CD4-positive, alpha-beta memory T cell (primary cell): ENCODE measurements at places on chromosomes 16 and 17.

GRCh38 chr16:1916640-1916990 is 1.6 kb downstream of the HS3ST6 start:
- no peak for DNase-seq
- no peaks in the 10 kb centered on the region for H3K4me1 ChIP-seq
- H3K36me3 ChIP-seq: no peaks in the 10 kb centered on the region
- peaks cover 10% of the 10 kb centered on the region for H3K27me3 ChIP-seq
- no peak overlapping the region for H3K4me3 ChIP-seq

- H3K4me1 ChIP-seq: peaks cover 2% of the 10 kb centered on the region
- no peaks in the 10 kb centered on the region for H3K36me3 ChIP-seq
- no peak for DNase-seq
- H3K27me3 ChIP-seq: no peaks in the 10 kb centered on the region
- no peak overlapping the region for H3K4me3 ChIP-seq
Observed at GRCh38 chr16:49457196-49457595, 83.6 kb downstream of the C16orf78 start.

DNA sequence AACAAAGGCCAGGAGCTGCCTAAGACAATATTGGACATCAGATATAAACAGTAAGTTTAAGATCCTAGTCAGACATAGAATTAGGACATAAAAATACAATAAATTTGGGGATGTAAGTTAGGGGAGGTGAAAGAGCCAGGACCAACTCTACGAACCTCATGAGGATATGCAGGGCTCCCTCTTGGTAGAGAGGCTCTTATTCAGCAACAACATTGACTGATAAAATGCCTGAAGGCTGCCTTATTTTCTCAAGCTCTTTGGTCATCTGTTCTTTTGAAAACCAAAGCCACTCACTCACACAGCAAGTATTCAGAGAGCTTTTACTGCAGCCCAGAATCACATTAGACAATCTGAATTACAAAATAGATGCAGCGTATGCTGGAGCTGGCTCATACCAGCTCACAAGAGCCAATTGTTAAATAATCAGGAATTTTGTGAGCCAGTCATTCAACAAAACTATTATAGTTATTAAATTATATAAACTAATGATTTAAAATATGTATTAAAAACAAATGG is 108.6 kb upstream of the CLEC3A start:
- no peaks in the 10 kb centered on the region for H3K27me3 ChIP-seq
- H3K4me3 ChIP-seq: no peak overlapping the region
- no peak overlapping the region for H3K27ac ChIP-seq
- H3K36me3 ChIP-seq: no peaks in the 10 kb centered on the region
- H3K4me1 ChIP-seq: no peaks in the 10 kb centered on the region

DNA sequence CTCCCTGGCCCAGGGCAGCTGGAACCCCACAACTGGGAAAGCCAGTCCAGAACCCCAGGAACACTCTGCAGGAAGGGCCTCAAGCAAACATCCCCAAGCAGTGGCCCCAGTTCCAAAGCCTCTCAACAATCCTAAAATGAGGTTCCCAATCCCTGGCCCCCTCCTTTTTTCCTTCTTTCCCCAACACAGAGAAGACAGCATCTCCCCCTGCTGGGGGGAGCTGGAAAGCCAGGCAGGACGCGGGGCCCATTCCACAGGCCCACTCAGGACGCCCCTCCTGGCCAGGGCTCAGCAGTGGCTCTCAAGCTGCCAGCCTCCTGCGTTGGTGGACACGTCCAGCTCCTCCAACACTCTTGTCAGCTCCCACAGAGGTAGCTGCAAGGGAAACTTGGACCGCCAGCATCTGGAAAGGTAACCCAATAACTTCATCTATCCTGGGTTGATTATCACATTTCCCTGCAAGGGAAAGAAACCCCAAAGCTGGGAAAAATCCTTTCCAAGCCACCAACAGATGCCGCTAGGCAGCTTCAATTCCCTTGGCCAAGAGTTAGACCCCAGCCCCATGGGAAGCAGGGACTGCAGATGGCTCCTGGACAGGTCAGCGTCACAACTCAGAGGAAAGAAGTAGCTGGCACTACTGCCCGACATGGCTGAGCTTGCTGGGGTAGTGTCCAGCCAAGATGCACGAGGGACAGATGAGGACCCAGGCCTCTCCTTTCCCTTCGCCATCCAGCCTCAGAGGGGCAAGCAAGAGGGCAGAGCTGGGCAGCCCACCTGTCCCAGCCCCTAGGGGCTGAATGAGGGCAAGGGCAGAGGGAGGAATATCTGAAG is 7.6 kb downstream of the HDAC5 start:
- no peaks in the 10 kb centered on the region for H3K27me3 ChIP-seq
- DNase-seq: no peak
- H3K4me3 ChIP-seq: no peak overlapping the region
- no peak overlapping the region for H3K27ac ChIP-seq
- peaks cover 33% of the 10 kb centered on the region for H3K4me1 ChIP-seq
- peaks cover 15% of the 10 kb centered on the region for H3K36me3 ChIP-seq

DNA sequence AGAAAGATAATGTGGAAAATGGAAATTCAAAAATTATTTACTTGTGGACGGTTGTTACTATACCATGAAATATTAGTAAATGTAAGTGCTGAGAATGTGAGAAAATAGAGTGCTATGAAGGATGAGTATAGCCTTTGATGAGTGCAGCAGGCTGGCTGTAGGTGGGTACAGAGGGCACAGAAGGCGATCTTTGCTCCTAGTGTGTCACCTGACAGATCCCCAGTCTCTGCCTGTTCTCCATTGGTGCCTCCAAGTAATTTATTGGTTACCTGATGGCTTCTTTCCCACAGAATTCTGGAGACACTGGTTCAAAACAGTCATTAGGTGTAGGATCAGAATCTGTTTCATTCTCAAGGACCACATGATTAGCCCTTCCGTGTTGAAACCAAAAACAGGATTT is 28.9 kb downstream of the ABCA9 start:
- no peak for DNase-seq
- H3K27me3 ChIP-seq: no peaks in the 10 kb centered on the region
- H3K36me3 ChIP-seq: no peaks in the 10 kb centered on the region
- no peak overlapping the region for H3K27ac ChIP-seq

DNA sequence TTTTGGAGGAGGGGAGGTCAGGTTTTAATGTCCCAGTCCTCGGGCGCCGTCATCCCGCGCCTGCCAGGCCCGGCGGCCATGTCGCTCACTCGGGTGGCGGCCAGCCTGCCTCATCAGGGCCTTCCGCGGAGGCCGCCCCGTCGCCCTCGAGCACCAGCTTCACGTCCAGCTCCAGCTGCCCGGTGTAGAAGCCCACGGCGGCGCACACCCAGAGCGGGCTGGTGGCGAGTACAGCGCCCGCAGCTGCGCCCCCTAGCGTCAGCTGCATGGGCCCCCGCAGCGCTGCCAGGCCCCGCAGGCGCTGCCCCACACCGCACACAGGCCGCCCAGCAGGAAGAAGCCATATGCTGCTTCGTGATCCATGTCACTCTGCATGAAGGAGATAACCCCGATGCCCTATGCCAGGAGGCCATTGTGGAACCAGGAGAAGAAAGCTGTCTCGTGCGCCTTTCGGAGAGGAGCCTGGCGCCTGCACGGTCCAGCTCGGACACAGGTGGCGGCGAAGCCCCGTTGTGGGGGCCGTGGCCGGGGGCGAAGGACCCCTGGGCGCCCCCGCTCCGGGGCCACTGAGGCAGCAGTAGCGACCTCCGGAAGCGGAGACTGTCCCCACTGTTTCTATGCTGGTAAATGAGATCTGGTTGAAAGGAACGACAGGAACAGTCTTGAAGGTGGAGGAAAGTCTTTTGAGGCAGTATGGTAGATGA is 9.6 kb downstream of the AP2B1 start:
- H3K27ac ChIP-seq: no peak overlapping the region
- no peak overlapping the region for H3K4me3 ChIP-seq
- no peak for DNase-seq
- peaks cover 59% of the 10 kb centered on the region for H3K36me3 ChIP-seq

GRCh38 chr17:77287432-77288068 is 146.8 kb downstream of the SEC14L1 start:
- H3K36me3 ChIP-seq: no peaks in the 10 kb centered on the region
- H3K4me3 ChIP-seq: no peak overlapping the region
- DNase-seq: no peak
- no peak overlapping the region for H3K27ac ChIP-seq

DNA sequence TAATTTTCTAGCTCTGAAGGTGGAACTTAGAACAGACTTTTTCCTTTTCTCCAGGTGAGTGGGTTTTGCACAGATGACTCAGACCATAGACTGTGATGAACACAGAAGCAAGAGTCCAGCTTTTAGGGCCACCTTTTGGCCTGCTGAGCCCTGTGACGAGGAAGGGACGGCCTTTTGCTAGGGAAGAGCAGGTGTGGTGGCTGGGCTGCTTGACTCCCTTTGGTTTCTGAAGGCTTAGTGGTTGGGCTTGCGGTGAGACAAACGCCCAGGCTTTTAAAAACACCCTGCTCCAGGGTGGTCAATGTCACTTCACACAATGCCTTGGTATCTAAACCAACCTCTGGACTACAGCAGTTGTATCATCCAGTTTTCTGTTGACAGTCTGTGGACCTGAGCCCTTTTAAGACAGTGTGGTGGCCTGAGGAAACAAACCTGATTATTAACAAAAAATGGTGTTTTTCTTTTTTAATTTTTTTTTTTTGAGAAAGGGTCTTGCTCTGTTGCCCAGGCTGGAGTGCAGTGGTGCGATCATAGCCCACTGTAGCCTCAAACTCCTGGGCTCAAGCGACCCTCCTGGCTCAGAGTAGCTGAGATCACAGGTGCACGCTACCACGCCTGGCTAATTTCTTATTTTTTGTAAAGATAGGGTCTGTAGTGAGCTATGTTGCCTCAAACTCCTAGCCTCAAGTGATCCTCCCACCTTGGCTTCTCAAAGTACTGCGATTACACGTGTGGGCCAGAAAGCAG is 134.0 kb downstream of the SNX29 start:
- DNase-seq: no peak
- no peaks in the 10 kb centered on the region for H3K4me1 ChIP-seq
- H3K27me3 ChIP-seq: no peaks in the 10 kb centered on the region

- H3K4me3 ChIP-seq: no peak overlapping the region
- peaks cover 34% of the 10 kb centered on the region for H3K4me1 ChIP-seq
- H3K27me3 ChIP-seq: no peaks in the 10 kb centered on the region
- H3K36me3 ChIP-seq: no peaks in the 10 kb centered on the region
- DNase-seq: no peak
Observed at GRCh38 chr17:63986821-63987220, 11.3 kb upstream of the PRR29 start.

- no peaks in the 10 kb centered on the region for H3K27me3 ChIP-seq
- peaks cover 9% of the 10 kb centered on the region for H3K4me1 ChIP-seq
- H3K4me3 ChIP-seq: no peak overlapping the region
Observed at GRCh38 chr16:67105246-67105645, 4.5 kb upstream of the PHAF1 start.

- DNase-seq: no peak
- H3K36me3 ChIP-seq: no peaks in the 10 kb centered on the region
- no peaks in the 10 kb centered on the region for H3K27me3 ChIP-seq
- no peaks in the 10 kb centered on the region for H3K4me1 ChIP-seq
- H3K4me3 ChIP-seq: no peak overlapping the region
Observed at GRCh38 chr16:4091240-4092012, 24.8 kb downstream of the ADCY9 start.

DNA sequence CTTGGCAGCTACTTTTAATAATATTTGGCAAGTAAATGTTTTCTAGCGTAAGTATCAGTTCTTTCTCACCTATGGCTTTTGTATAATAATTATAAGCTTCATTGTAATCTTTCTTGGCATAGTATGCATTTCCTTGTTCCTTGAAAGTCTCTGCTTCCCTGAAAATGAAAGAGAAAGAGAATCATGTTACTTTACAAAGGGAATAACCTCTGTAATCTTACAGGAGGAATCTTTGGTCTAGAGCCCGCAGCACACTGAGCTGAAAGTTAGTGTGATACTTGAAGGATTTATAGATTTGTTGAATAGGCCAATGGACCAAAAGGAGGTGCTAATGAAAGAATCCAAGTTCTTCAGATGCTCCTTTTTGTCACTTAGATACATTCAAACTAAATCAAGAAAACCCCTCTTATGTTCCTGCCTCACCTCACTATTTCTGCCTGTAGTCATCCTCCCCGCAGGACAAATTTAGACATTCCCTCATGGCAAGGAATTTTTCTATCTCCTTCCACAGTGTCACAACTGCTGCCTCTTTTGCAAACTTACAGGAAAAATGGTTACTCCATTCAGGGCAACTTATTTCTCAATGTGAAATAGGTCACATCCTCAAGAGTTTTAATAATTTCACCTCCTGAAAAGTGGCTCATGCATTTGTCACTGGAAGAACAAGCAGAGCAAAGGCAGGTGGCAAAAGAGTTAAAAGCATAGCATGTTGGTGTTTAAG is 16.7 kb downstream of the DNAJC7 start:
- H3K27ac ChIP-seq: no peak overlapping the region
- peaks cover 57% of the 10 kb centered on the region for H3K36me3 ChIP-seq
- no peak for DNase-seq
- no peaks in the 10 kb centered on the region for H3K4me1 ChIP-seq

GRCh38 chr17:35900708-35901480 is 20.7 kb upstream of the CCL5 start:
- no peaks in the 10 kb centered on the region for H3K27me3 ChIP-seq
- peaks cover 41% of the 10 kb centered on the region for H3K4me1 ChIP-seq
- no peak overlapping the region for H3K4me3 ChIP-seq
- no peak overlapping the region for H3K27ac ChIP-seq

DNA sequence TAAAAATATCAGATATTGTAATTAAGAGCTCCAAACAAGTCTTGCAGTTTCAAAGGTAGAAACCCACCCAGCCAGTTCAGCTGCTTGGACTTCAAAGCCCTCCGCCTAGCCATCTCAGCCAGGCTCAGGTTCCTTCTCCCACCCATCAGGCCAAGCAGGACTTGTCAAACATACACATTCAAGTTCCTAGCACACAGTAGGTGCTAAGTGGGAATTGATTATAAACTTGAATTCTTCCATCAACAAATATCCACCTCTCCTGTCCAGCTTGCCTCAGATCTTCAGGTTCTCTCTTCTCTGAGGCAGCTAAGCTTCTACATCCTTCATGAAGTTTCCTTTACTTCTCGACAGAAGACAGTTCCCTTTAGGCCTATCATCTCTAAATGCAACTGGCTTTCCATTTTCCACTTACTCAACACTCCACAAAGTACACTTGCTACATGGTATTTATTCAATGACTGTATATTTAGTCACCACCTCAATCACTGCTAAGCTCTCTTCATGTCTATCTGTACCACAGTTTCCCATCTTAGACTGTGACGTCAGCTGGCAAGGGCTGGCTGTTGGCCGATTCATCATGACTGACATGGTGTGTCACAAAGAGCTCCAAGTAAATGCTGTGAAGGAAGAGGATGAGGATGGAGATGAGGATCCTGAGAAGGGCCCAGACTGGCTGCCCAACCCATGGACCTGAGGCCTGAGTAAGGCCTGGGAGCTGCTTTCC is 13.3 kb upstream of the COG7 start:
- H3K36me3 ChIP-seq: peaks cover 33% of the 10 kb centered on the region
- no peak overlapping the region for H3K27ac ChIP-seq
- H3K4me3 ChIP-seq: no peak overlapping the region

DNA sequence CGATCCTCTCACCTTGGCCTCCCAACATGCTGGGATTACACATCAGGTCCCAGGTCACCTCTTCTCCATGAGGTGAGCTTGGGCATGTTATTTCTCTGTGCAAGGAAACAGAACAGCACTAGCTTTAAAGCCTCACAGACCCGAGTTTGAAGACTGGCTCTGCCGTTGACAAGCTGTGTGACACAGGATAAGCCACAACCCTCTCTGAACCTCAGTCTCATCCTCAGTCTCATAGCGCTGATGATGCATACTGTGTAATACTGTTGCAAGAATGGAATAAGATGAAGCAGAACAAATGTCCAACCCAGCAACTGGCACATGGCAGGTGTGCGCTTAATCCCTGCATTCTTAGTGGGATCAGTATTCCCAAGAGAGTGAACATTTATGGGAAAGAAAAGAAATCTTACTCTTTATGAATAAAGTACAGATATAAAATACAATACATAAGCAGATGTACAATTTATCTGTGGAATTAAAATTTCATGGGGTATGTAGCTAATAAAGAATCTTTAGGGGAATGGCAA is 43.5 kb downstream of the ABAT start:
- no peak overlapping the region for H3K4me3 ChIP-seq
- no peak for DNase-seq
- H3K36me3 ChIP-seq: no peaks in the 10 kb centered on the region
- no peaks in the 10 kb centered on the region for H3K27me3 ChIP-seq
- H3K4me1 ChIP-seq: no peaks in the 10 kb centered on the region
